ENCODE measurements at places on chromosomes 3 and 15. TPM values are rescaled to one million over a fixed set of nuclear protein-coding genes. Genes with fewer than 3 reads are reported as not detected.
A peak's percentile ranks its signal among the peaks of the same experiment; 100 is the strongest.

PLA2G4E gene
- total RNA-seq: not detected

FBXL22 gene
- total RNA-seq: 29.5 TPM

POPDC2 gene
- 512 TPM for total RNA-seq

DNA sequence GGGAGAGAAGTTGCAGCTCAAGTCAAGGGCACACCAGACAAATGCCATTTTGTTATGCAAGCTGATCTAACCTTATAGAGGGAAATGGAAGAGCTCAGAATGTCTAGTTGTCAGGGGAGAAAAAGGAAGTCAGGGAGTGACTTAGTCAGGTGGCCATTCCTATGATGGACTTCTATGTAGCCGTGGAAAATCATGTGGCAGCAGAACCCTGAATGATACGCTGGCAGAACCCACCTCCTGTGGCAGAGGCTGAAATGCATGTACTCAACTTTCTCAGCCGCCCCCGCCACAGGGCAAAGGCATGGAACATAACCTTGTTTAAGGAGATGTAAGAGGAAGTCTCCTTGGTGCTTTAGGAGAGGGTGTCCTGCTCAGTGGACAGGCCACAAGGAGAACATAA lies 37.7 kb upstream of the PARL start:
- DNase-seq: no peak

DNA sequence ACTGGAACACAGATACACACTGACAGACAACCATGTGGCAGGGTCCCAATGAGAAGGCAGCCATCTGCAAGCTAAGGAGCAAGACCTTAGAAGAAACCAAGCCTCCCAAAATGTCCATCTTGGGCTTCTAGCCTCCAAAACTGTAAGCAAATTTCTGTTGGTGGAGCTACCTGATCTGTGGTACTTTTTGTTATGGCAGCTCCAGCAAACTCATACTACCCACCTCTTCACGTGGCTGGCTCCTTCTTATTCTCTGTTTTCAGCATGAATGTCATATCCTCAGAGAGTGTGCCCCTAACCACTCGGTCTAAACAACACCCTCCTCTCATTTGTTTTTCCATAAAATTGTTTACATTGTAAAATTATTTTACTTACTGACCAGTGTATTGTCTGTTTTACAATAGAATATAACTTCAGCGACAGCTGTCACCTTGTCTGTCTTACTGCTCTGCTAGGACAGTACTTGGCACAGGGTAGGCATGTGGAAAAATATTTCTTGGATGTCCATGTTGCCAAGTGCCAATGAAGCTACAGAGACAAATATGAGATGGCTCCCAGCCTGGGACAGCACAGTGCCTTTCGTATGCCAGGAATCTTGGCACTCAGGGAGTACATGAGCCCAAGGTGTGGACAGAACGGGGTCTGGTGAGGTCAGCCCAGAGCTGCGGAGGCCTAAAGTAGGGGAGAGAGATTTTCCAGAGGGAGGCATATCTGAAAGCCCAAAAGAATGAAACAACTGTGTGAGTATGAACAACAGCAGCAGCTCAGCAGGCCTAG lies 17.4 kb upstream of the SLC25A36 start:
- DNase-seq: peak; percentile 66

DNA sequence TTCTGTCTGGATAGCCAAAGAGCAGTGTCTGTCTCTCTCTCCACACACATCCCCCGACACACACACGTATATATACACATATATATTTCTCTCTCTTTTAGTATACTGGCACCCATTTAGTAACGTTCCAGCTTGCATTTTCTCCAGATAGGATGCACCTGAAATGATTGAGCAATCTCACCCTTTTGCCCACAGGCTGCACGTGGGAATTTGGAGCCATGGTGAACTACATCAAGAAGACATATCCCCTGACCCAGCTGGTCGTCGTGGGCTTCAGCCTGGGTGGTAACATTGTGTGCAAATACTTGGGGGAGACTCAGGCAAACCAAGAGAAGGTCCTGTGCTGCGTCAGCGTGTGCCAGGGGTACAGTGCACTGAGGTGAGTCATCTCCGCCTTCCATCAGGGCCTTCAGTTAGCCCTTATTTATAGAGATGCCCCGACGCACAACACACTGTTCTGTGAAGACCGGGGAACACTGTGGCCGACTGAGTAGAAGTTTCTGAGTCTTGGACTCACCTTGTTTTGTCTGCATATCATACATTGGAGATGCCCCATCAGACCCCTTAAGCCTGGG lies 45.7 kb downstream of the RLBP1 start:
- no peak for DNase-seq

GRCh38 chr3:127193341-127193740 lies 410 bp downstream of the PRR23E start:
- no peak for DNase-seq

DNA sequence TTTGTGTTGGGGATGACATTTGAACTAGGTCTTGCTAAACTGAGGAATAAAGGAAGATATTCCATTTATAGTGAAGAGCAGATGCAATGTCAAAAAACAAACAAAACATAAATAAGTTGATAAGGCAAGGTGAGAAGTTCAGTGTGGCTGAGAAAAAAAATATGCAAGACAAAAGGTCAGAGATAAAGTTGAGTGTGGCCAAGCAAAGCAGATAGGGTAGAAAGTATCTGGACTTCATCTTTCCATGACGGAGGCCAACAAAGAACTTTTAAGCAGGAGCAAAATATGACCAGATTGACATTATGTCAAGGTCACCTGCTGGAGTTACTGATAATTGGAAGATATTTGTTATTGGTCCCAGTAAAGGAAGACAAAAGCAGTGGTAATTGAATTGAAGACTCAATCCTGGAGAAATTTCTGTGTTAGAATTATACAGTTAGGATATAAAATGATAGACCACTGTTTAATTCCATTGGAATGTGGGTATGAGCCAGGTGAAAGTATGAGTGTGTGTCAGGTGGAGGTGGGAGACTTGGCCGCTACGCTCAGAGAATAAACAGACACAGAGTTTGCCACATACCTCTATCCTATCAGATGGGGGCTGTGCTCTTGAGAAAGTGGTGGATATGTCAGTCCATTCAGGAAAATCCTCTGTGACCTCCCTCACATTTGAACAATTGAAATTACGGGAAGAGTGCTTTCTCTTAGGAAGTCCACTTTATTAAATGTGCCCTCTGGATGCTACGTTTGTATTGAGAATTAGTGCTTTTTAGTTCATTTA lies 28.1 kb downstream of the ADIPOQ start:
- DNase-seq: no peak
